ENCODE measurements at places on chromosomes 7 and 10.

DNA sequence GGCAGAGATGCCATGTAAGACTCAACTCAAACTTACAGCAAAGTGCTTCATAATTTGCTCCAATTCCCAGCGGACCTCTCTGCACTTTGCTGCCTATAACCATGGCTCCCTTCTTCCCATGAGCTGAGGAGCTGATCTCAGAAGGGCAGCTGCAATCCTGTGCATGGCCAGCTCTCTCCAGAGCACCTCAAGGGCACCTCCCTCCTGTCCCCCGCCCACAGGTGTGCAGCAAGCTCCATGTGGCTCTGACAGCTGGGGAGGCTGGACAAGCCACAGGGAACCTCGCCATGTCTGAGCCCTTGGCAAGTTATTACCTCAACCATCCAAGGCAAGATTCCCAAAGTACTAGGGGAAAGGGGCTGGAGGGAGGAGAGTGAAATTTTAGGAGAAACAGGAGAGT is 61.1 kb upstream of the DDC start:
- no peak for DNase-seq

- no peak for DNase-seq
Observed at GRCh38 chr7:118511146-118511545, 286.6 kb downstream of the ANKRD7 start.

GRCh38 chr10:25024528-25024927 is 8.1 kb downstream of the THNSL1 start:
- DNase-seq = no peak

GRCh38 chr7:24926623-24927524 is 53.1 kb downstream of the OSBPL3 start:
- no peak for DNase-seq

Data from hematopoietic multipotent progenitor cell treated with erythropoietin and hydrocortisone succinate and interleukin-3 and kit ligand, for 15 days (in vitro differentiated cells).